ENCODE measurements at places on chromosomes 3 and 15.

GRCh38 chr3:39099738-39100499 is 7.5 kb downstream of the GORASP1 start:
- DNase-seq = no peak

DNA sequence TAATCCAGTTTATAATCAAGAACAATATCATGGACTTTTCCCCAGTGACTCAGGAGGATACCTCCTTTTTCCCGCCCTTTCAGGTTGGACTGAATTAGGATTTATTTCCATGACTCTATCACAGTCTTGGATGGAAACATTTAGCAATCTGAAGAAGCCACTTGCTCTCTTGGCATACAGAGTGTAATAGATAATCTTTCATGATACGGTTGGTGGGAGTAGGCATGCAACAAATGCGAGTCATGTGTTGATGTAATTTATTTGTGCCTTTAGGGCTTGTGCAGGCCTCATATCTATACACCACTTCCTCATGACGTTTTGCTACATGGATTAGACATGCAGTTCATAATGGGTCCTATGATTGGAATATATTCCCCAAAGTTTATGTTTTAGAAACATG is 54.2 kb upstream of the MCTP2 start:
- no peak for DNase-seq

DNA sequence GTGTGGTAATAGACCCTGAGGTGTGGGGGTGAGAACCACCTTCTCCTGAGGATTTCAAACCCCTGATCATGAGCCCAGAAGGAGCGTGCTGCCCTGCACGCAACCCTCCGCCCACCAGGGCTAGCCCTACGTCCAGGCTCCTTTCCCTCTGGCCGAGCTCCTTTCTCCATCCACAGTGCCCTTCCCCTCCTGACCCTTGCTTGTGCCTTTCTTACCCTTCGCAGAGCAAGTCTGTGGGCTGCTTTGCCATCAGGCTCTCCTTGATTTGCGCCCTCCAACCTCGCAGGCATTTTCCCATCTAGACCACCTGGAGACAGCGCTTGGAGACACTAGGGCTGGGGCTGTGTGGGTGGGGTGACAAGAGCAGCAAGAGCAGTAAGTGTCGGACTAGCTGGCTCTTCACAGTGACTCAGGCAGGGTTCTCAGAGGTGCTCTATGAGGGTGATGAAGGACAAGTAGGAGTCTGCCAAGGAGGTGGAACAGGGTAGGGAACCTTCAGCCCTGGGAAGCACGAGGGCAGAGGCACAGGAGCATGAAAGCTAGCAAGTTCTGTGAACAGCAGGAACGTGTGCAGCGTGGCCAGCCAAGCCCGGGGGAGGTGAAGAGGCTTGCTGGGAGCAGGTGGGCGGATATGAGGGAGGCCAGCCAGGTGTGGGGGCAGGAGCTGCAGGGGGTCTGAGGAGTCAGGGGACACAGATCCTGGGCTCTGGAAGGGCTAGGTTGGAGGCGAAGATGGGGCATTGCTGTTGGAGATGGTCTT is 2.5 kb upstream of the SLC38A3 start:
- DNase-seq = no peak

DNA sequence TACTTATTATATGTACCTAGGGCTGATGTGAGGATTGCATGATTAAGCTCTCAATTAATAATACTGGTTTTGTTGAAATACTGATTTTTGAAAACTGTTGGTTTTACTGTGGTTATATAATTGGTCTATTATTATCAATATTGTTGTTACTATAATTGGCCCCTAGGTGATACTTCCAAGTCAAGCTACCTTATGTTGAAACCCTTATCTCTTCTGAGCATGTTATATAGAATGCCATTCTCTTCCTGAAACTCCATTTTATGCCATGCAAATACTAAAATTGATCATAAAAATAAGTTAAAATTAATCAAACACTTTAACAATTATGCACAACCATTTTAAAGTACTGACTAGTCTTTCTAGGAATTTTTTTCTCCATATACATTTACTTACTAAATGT is 46.1 kb downstream of the BBS4 start:
- no peak for DNase-seq

GRCh38 chr3:111729087-111729846 is 129.8 kb upstream of the PHLDB2 start:
- DNase-seq = no peak

- DNase-seq = no peak
Measured at GRCh38 chr15:98931004-98931403, 76.6 kb downstream of the PGPEP1L start.

- no peak for DNase-seq
Measured at GRCh38 chr3:137647179-137647578, 116.9 kb upstream of the SOX14 start.

- no peak for DNase-seq
Measured at GRCh38 chr15:45121706-45122417, 7.7 kb downstream of the DUOXA2 start.

- no peak for DNase-seq
Measured at GRCh38 chr3:196198771-196199753, 12.1 kb downstream of the ZDHHC19 start.

DNA sequence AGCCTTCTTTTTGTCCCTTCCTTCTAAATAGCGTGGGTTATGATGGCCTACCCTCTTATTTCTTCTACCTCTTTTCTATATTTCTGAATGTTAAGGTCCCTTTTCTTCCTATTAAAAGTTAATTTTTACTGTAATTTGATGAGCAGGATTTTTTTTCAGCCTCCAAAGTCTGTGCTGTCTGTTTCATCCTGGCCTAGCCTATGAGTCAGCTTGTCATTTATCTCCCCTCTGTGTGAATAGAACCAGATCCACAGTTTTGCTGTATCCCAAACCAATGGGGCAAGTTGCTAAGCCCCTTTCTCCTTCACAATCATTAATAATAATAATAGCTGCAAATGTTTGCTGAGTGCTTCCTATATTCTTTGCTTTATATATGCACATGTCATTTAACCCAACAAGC is 18.1 kb upstream of the C3orf38 start:
- DNase-seq = no peak

DNA sequence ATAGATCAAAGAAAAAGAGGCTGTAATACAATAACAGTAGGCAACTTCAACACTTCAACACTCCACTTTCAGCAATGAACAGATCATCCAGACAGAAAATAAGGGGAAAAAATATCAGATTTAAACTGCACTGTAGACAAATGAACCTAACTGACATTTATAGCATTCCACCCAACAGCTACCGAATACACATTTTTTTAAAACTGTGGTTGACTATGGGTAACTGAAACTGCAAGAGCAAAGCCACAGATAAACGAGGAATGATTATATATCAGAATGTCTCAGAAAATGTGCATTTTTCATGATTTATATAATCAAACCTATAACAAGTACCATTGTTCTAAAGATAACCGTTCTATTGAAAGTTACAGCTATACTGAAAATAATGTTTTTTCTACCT is 514.9 kb upstream of the DPPA4 start:
- DNase-seq = no peak

DNA sequence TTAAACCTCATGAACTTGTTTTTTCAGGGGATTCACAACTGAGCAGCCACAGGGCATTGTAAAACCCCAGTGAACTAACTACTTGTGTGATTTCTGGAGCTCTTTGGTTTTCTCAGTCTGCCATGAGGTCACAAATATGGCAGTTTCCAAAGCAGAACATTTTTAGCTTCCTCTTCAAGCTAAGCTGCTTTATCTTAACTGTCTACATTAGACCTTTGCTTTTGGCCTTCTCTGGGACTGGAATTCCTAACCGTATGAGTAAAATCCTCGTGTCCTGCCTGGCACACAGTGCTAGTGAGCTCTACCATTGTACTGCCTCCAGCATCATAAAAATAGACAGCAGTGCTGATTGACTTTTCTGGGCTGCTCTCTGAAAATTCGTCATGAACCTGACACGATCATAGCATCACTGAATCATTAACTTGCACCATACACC is 22.1 kb downstream of the CDIN1 start:
- no peak for DNase-seq

DNA sequence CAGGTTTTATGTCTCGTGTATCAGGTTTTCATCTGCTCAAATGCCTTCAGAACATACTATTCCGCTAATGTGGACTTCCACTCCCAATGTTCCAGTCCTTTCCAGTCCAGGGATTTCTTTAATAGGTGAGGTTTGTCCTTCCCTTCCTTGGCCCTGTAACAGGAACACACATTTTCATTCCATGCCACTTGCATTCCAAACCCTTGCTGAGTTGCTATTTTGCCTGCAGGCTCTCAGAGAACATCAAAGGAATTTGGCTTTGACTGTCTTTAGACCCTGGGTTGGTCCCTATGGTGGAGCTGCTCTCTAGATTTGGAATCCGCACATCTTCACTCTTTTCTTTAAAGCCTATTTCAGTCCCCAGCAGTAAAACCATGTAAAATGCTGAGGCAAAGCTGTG is 12.3 kb upstream of the ALCAM start:
- DNase-seq = no peak

- DNase-seq = no peak
Measured at GRCh38 chr15:39553947-39554693, 26.8 kb upstream of the THBS1 start.

DNA sequence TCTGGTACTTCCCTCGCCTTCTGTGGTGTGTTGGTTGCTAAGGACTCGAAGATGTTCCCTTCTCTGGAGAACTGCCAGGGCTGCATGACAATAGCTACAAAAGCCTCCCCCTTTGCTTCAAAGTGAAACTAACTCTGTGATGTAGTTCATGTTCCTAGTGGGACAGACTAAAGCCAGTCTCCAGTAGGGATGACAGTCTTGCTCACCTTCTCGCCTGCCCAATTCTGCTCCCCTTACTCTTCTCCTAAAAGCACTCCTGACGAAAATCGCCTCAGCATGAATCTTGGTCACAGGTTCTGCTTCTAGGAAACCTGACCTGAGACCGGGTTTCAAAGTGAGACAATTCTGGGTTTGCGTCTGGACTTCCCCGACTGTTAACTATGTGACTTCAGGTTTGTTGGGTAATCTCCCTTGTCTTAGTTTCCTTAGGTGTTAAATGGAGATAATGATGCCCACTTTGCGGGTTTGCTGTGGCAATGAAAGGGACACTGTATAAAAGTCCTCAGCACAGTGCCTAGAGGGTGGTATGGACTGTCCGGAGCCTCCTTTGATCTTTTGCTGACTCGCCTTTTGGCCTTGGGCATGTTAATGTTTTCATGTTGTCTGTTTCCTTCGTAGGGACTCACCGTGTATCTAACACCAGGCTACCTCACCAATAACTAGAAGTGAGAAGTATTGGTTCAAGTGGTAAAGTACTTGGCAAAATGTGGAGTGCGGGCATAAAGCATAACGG is 24.9 kb upstream of the THRB start:
- no peak for DNase-seq

DNA sequence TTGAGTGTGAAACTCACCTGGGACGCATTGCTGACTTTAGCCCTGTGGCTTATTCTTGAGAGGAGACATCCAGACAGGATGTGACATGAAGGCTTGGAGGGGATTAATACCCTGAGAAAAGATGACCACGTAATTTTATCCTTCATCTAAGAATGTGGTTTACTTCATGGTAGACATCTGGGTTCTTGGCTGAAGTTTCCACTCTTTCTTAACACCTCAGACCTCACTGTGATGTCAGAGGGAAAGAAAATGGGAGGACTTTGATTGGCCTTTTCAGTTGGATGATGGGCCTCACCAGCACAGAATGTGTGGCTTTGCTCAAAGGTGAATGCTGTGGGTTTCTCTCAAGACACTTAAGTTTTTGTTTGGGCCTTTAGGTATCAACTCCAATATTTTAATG is 16.5 kb downstream of the GORASP1 start:
- no peak for DNase-seq

DNA sequence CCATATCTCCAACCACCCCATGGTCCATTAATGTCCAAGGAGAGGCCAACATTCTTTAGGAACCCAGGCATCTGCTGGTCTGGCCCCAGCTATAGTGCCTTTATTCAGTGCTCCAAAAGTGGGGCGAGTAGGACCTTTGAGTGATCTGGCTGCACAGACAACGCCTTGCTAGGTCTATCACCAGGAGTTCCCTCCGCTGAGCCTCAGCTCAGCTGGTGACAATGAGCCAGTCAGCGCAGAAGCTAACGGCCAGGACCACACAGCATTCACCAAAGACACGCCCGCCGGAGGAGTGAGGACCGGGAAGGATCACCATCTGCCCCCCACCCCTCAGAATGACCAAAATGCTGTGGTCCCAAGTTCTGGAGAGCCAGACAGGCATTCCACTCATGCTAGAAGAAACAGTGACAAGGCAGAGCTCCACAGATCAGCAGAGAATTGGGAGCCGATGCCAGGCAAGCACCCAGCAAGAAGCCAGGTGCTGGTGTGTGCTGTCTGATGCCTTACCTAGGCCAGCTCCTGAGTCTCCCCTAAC is 19.0 kb downstream of the TBC1D2B start:
- no peak for DNase-seq

DNA sequence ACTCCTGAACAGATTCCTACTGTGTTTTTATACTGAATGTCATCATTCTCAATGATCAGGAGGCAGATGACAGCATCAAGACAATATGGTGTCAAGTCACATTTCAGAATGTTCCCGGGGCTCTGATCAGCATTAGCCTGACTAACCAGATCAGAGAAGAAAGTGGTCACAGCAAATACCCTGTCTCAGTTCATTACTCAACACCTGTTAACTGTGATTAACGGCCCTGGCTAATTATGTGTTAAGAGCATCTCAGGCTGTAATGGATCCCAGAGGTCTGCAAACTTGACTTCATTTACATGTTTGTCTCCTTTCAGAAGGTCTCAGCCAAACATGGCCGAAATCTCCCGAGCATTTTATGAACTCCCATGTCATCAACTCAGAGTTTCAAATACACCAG is 833.7 kb downstream of the FHIT start:
- no peak for DNase-seq

GRCh38 chr3:112097378-112097777 is 11.2 kb downstream of the C3orf52 start:
- DNase-seq = no peak

GRCh38 chr3:29587340-29587739 is 306.5 kb downstream of the RBMS3 start:
- no peak for DNase-seq

GRCh38 chr15:60740787-60741354 is 261.9 kb upstream of the ICE2 start:
- no peak for DNase-seq

GRCh38 chr3:81518945-81519344 is 242.5 kb downstream of the GBE1 start:
- no peak for DNase-seq

DNA sequence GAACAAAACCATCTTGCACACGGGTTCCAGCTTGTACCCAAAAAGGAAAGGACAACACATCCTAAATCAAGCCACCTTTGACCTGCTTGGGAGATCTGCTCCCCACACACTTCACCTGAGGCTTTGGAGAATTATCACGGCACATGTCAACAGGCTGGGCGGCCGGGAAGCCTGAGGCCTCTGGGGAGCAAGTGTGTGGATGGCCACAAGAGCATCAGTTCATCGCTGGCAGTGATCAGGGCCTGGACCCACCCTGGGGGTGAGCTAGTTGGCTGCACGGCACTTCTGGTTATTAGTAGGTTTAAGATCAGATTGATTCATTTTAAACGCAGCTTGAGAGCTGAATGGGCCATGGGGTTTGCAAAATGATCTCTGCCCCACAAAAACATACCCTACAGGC is 108.5 kb downstream of the CHSY1 start:
- DNase-seq = no peak

All from stimulated activated CD4-positive, alpha-beta T cell treated with anti-CD3 and anti-CD28 coated beads, Interleukin-1b, Interleukin-23, amount 100 ng/mL, for 1 hour (primary cell).